ENCODE measurements at places on chromosomes 16 and 17. TPM values are rescaled to one million over a fixed set of nuclear protein-coding genes. Genes with fewer than 3 reads are reported as not detected.

Gene ASB16
- not detected for polyA plus RNA-seq

Gene LLGL1
- polyA plus RNA-seq = 21.1 TPM

Gene CBX8
- 0.41 TPM for polyA plus RNA-seq

Gene GINS2
- 5.5 TPM for polyA plus RNA-seq

Gene PTX4
- 0.05 TPM for polyA plus RNA-seq

Gene MYH3
- 1.0 TPM for polyA plus RNA-seq

Gene NETO2
- 37.7 TPM for polyA plus RNA-seq

Gene TBC1D3E
- polyA plus RNA-seq = not detected

Gene MRPS23
- polyA plus RNA-seq = 40.0 TPM

Gene ENO3
- 2.0 TPM for polyA plus RNA-seq

Gene FZD2
- 23.2 TPM for polyA plus RNA-seq

Gene SYCE1L
- not detected for polyA plus RNA-seq

Gene CCL2
- polyA plus RNA-seq = 170 TPM

Gene SPNS3
- not detected for polyA plus RNA-seq

Gene HOXB13
- polyA plus RNA-seq = not detected

Gene HNF1B
- not detected for polyA plus RNA-seq

Gene TPSB2
- not detected for polyA plus RNA-seq

Gene TPSAB1
- not detected for polyA plus RNA-seq

Gene SALL1
- polyA plus RNA-seq = 0.10 TPM

Gene ABCA6
- polyA plus RNA-seq = 4.2 TPM

Gene CENPV
- 43.7 TPM for polyA plus RNA-seq

Gene SMIM36
- polyA plus RNA-seq = not detected

Gene ZSCAN32
- 11.3 TPM for polyA plus RNA-seq

Gene CACNG3
- polyA plus RNA-seq = not detected

Gene ZG16
- polyA plus RNA-seq = not detected

Gene CDH8
- not detected for polyA plus RNA-seq

Gene MED1
- polyA plus RNA-seq = 32.3 TPM

Gene CTRB2
- not detected for polyA plus RNA-seq

Gene TBC1D3I
- polyA plus RNA-seq = not detected

Gene NOTUM
- polyA plus RNA-seq = 0.02 TPM

Gene CTRB1
- polyA plus RNA-seq = not detected

Gene RHBDF2
- 1.7 TPM for polyA plus RNA-seq

Gene MFAP4
- polyA plus RNA-seq = 53.3 TPM

Gene CCL1
- not detected for polyA plus RNA-seq

Gene NTN1
- polyA plus RNA-seq = 0.15 TPM

Gene EVPL
- not detected for polyA plus RNA-seq

Gene C16orf96
- not detected for polyA plus RNA-seq

Gene LGALS9B
- polyA plus RNA-seq = not detected

Gene TMEM107
- 9.8 TPM for polyA plus RNA-seq

Gene CDRT15L2
- polyA plus RNA-seq = not detected

Gene TNFRSF17
- not detected for polyA plus RNA-seq

Gene DBNDD1
- 2.1 TPM for polyA plus RNA-seq

Gene GRB2
- polyA plus RNA-seq = 69.7 TPM

Gene LHX1
- polyA plus RNA-seq = not detected

Gene CPNE7
- 14.5 TPM for polyA plus RNA-seq

Gene CCL8
- not detected for polyA plus RNA-seq

Gene SPATA22
- polyA plus RNA-seq = 0.33 TPM

Gene MYH13
- not detected for polyA plus RNA-seq

Gene BCL6B
- polyA plus RNA-seq = 0.07 TPM
